ENCODE measurements at places on chromosomes 4 and X.

DNA sequence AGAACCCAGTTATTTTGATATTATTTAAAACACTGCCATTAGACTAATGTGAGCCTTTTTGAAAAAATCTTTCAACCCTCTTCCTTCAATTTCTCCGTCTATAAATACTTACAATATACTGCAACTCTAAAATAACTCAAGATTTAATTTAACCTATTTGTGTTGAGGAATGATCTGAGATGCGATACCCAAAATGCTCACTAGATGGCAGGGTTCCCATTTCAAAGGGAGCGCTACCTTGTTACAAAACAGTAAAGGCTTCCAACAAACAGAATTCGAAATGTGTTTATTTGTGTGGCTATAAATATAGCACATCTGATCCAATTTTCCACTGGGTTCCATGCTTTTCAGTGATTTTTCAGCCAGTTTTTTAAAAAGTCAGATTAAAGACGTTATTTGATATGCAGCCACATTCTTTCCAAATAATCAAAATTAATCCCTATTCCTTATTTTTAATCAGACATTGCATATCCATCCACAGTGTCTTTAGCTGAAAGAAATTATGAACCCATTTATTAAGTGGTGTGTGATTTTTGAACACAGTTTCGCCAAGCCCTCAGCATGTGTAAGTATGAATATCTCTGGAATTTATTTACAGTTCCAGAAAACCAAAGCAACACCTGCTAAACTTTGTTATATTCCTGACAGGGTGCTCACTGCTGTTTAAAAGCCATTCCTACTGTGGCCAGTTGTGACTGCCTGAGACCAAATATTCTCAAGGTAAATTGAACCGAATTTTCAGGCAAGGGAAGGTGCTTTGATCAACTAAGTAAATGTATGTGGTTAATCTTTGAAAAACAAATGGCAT, 668.0 kb upstream of the LCORL start:
- peak; percentile 16 for DNase-seq

- DNase-seq: no peak
Observed at GRCh38 chr4:94442251-94442650, 9.5 kb upstream of the PDLIM5 start.

- DNase-seq: no peak
Observed at GRCh38 chr4:93217431-93217830, 611.1 kb upstream of the ATOH1 start.

DNA sequence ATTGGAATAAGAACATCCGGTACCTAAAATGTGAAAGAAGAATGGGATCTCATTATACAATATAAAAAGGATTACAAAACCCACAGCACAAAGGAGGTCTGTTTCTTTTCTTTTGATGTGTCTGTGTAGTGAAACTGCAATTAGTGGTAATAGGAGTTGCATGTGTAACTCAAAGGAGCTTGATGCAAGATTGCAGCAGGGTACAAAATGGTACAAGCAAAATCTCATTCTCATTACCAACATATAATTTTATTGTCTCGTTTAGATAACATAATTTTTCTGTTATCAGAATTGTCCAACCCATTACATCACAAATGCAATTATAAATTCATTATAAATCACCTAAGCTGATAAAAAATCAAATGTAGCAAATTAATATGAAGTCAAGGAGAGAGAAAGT, 47.1 kb upstream of the CCSER1 start:
- DNase-seq: no peak

DNA sequence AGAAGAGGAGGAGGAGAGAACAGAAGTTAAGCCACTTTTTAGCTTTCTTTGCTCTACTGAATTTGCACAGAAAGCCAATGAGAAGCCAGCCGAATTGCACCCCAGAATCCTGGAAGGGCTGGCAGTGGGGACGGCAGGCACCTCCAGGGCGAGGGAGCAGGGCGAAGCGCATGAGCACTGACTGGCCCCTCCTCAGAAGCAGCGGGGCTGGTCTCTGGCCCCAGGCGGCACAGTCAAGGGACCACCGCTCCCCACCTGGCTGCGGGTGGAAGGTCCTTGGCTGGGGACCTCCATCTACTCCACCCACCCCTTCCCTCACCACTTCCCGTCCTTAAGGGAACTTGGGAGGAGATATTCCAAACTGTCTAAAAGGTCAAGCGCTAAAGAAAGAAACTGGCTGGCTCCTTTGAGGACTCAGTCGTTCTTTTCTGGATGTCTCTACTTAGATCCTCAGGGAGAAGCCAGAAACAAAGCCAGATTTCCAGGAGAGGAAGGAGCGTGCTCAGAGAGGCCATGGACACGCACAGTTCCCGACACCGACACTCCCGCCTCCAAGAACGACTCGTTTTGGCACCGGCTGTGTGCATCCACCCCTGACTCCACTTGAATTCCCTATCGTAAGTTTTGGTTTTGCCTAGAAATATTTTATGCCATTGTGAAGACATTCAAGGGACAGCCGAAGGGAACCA, 59.5 kb upstream of the CRMP1 start:
- no peak for DNase-seq

GRCh38 chr4:39178706-39179105, 3.6 kb upstream of the WDR19 start:
- no peak for DNase-seq

- no peak for DNase-seq
Observed at GRCh38 chrX:97547877-97548578, 664.3 kb downstream of the RPA4 start.

DNA sequence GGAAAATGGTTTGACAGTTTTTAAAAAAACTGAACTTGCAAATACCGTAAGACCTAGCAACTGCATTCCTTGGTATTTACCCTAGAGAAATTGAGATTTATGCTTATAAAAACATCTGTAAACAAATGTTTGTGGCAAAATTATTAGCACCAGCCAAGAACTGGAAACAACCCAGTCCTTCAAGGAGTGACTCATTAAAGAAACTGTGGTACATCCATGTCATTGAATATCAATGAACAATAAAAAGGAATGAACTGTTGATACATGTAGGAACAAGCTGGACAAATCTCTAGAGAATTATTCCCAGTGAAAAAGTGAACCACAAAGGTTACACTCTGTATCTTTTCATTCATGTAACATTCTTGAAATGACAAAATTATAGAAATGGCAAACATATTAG, 240.2 kb upstream of the ADAMTS3 start:
- no peak for DNase-seq

DNA sequence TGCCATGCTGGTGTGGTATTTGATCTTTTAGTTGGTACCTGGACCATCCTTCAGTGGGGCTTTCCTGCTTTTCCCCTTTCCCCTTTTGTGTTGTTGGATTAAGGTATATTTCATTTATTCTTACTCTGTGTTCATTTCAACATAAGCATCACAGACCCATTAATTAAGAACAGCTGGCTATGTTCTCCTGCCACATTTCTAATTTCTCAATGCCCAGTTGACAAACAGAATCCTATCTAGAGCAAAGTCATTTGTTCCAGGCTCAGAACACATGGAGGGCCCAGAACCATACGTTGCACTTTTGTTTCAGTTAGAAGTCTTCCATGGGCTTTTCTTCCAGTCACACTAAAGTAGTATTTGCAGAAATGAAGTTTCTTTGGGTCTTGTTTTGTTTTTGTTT, 46.1 kb upstream of the EOLA2 start:
- no peak for DNase-seq

DNA sequence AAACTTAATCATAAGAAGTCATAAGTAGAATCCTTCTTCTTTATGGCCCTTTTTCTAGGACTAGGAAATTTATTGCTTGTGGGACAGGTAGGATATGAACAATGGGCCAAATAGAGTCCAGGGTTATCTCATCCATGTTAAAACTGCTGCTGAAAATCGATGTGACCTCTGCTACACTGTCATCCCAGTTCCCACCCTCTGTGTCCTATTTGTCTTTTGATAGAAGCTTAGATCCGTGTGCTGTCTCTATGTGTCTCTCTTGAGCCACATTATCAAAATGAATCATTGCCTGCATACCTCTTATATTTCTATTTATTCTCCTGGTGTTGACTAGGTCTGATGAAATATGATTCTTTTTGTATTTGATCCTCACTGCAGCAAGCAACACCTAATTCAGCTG, 661.4 kb downstream of the DACH2 start:
- DNase-seq: no peak

DNA sequence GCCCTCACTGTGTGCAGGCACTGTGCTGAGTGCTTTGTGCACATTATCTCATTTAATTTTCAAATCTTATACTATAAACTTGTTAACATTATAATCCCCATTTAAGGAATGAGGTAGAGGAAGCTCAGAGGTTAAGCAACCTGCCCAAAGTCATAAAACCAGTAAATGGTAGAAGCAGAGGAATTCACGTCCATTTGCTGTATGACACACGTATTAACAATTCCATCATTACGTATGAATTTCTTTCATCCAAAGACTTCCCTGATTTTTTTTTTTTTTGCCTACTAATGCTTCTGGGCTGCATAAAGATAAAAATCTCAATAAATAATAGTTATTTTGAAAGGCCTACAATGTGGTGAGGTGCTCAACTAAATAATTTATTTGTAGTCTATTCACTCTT, 64.5 kb upstream of the H2AZ1 start:
- no peak for DNase-seq

DNA sequence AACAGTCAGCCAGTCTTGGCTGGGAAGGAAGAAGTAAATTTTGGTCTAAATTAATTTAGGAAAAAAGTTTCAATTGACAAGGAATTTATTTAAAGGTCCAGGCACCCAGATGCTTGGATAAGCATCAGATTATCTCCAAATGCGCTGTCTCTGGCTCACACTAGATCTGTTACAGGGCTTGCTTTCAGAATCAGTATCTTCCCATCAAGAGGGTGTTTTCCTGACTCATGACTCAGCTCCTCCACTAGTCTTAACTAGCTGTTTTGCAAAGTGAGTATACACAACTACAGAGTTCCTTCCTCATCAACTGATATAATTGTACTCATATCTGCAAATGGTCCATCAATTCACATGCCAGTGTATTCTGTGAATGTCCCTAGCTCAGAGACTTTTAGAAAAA, 482.1 kb upstream of the CPEB2 start:
- no peak for DNase-seq

GRCh38 chr4:127352220-127353113, 280.3 kb upstream of the INTU start:
- no peak for DNase-seq

- no peak for DNase-seq
Observed at GRCh38 chr4:168847771-168848502, 162.1 kb downstream of the CBR4 start.

GRCh38 chr4:150314031-150314430, 235.8 kb downstream of the DCLK2 start:
- no peak for DNase-seq

GRCh38 chr4:11635342-11635741, 206.6 kb upstream of the HS3ST1 start:
- no peak for DNase-seq

DNA sequence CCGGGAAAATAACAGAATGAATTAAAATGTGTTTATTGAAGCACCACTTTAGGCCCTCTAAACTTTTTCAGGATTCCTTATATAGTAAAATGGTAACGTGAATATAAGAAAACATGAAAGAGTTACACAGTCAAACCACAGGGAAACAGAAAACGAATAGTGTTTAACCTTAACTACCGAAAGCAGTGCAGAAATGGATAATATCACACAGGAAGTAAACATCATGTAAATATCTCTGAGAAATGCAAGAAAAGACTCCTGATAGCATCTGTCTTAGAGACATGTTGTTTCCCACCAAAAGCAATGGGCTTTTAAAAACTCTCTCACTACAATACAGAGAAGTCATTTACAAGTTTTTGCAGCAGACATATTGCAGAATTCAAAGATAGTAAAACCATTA, 323.9 kb upstream of the CXXC4 start:
- DNase-seq: no peak

DNA sequence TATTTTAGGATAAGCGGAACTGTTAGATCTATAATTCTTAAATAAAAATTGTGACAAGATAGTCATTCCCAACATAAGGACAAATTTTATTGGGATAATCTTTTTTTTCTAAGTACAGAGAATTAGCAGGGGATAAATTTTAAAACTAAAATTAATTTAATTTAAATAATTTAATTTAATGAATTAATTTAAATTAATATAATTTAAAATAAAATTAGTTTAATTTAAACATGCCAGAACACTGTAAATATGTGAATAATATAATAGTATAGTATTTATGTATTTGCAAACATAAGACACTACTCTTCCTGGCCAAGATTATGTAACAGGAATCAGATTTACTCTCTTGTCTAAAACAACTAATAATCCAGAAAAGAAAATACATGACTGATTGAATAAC, 1055.9 kb downstream of the PDHA2 start:
- no peak for DNase-seq

- DNase-seq: no peak
Observed at GRCh38 chr4:41146716-41147506, 67.4 kb downstream of the APBB2 start.

DNA sequence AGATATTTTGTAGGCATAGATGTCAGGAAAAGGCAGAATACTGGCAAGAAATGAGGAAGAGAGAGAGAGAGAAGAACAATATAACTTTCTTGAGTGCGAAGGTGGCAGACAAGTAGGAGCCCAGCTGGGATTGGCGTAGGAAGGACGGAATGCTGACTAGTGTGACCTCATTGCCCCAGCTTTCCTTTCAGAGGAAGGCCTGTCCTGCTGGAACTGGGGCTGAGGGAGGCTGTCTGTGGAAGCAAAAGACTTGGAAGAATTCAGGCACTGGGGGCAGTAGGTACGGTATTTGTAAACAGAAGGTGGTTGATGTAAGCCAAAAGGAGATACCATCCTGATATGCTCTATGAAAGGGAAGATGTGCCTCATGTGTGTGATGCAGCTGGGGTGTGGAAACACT, 818.4 kb downstream of the ADGRL3 start:
- no peak for DNase-seq

DNA sequence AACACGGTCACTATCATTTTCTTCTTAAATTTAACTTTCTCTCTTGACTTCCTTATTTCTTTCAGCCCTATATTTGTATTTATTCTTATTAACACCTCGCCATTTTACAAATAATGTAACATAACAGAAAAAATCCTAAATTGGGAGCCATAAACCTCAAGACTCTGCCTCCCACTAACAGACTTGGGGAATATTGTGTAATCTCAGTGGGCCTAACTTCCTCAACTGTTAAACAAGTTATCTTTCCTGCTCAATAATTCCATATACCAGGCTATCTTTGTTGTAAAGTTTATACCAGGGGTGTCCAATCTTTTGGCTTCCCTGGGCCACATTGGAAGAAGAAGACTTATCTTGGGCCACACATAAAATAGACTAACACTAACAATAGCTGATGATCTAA, 26.2 kb downstream of the PRSS12 start:
- DNase-seq: no peak

DNA sequence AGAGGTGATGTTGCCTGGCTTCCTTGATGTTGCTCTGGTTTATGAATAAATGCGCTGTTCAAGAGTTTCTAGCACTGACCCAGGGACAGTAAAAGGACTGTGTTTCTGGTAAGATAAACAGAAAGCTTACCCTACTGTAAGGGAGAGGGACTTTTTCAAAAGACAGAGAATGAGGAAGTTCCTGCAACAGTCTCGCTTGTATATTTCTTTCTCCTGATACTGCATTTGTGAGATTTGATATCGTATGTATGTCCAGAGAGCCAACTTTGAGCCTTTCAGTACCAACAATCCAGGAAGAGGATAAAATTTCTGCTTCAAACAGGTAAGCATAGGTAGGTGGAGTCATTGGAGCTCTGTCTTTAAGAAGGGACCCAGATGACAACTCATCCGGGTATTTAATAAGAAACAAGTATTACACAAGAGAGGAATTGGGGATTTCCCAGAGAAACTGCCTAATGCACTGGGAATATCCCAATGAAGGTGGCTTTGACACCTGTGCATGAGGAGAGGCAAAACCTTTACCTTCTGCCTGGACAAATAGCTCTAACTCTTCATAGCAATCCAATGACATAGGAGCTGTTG, 773 bp downstream of the DAPP1 start:
- DNase-seq: no peak

Measured in activated CD8-positive, alpha-beta memory T cell treated with anti-CD3 and anti-CD28 coated beads, Interleukin-2, amount 50 U/mL, for 4 hours (primary cell).